Nephron progenitor cell (in vitro differentiated cells): ENCODE measurements at places on chromosomes 3 and 15.

- no peak for DNase-seq
Observed at GRCh38 chr3:16671690-16672089, 66.5 kb upstream of the DAZL start.

DNA sequence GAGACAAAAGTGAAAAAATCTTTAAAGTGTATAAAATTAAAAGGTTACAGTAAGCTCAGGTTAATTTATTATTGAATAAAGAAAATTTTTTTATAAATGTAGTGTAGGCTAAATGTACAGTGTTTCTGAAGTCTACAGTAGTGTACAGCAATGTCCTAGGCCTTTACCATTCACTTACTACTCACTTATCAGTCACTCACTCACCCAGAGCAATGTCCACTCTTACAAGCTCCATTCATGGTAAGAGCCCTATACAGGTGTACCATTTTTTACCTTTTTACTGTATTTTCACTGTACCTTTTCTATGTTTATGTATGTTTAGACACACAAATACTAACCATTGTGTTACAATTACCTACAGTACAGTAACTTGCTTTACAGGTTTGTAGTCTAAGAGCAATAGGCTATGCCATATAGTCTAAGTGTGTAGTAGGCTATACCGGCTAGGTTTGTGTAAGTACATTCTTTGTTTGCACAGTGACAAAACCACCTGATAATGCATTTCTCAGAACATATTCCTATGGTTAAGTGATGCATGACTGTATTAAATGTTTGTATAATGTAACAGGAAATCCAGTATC is 38.1 kb upstream of the NECTIN3 start:
- DNase-seq, result no peak

GRCh38 chr3:71039332-71039731 is 544.2 kb downstream of the FOXP1 start:
- no peak for DNase-seq

DNA sequence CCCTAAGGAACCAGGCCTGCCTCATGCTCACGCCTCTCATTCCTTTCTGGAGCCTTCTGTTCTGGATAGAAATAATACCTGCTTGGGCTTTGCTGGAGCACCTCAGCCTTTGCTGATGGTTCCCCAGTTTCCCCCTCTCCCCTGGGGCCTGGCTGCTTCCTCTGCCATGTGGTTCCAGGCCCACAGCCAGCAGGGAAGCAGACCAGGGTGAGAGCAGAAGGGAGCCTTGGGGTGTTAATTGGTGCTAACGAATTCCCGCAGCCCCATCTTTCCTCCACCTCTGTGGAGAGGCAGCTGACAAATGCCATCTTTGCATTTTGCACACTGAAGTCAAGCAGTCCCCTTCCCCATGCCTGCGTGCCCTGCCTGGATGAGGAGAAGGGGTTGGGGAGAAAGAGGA is 13.1 kb upstream of the CORO2B start:
- no peak for DNase-seq

DNA sequence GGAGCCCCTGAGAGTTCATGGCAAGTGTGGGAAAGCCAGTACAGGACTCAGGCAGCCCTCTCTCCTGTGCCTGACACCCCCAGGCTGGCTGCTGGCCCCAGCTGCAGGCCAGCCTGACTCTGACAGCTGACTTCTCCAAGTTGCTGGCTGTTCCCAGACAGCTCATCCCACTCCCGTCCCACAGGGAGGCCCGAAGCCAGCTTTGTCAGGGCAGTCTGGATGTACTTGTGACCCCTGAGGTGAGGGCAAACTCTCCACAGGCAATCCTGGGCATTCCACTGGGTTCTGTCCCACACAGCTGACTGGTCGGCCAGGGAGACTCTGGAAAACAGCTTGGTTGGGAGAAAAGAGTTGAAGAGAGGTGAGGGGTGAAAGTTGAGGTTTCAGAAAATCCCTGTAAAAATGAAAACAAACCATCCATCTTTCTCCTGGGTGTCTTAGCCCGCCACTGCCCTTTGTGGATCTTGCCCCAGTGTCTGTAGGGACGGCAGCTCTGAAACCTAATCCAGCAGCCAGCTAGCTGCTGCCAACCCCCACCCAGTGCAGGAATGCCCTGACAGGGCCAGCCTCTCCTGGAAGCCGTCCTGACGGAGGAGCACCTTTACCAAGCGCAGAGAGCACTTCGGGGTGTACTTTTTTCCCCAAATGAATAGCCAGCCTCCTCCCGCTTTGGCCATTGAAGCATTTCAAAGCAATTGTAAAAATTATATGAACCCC is 87.9 kb downstream of the DNAJB8 start:
- DNase-seq, result peak; percentile 46

GRCh38 chr3:49841806-49842205 is 14.6 kb downstream of the TRAIP start:
- no peak for DNase-seq

DNA sequence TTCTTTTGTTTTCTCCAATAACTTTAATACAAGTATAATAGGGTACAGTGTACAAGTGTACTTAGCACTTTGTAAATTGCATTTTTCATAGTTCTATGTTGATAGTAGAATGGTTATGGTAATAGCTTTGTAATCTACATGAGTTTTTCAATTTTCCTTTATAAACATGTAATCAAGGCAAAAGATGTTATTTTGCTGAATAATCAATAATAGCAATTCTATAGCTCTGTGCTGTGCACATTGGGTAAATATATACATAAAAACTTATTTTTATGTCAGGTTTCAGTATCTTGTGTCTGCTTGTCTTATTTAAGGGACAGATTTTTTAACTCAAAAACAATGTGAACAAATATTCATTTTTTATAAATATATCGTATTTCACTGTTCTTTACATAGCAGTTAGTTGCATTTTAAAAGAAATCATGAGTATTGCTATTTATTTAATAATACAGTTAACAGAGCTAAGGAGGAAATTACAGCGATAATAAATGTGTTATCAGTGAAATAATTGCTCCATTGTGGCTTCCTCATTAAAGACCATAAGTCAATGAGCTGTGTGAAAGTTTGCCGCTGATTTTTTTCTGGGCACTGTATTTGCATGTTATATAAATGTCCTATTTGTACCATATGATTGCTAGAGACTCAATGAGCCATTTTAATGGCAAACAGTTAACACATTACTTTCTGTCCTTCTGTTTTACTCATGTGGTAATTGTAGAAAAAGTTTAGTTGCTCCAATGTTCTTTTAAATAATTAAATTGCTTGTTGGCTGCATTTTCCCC is 214.6 kb upstream of the STAC start:
- DNase-seq, result no peak

GRCh38 chr15:88388686-88389085 is 78.5 kb downstream of the MRPL46 start:
- no peak for DNase-seq

GRCh38 chr3:38836561-38836960 is 20.5 kb upstream of the SCN10A start:
- no peak for DNase-seq

DNA sequence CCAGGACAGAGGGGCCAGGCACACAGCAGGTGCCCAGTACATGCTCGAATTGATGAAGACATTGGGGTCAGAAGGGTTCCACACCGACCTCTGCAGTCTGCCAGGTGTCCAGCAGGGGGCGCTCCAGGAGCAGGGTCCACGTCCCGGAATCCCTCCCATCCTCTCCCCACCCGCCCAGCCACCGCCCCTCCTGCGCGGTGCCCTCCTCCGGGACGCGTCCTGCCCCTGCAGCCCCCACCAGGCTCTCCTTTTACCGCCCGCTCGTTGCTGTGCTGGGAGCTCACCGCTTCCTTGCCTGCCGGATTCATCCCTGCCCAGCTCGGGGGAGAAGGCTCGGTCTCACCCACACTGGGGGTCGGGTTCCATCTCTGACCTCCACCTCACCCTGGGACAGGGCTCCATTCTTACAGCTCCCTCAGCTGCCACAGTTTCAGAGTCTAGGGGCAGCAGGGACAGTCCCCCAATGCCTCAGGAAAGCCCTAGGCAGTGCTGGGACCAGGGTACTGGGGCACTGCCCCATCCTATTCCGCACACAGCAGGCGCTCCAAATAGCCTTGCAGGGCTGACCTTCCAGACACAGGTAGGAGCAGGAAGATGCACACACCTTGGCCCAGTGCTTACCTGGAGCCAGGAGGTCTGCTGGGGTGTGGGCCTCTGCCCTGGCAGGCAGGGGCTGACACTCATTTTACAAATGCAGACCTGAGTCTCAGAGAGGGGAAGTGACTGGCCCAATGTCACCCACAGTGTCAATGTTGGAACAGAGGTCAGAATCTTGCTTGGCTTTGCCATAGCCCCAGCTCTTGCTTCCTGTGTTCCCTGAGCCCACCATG is 31.0 kb downstream of the GRIP2 start:
- DNase-seq, result peak; percentile 96

DNA sequence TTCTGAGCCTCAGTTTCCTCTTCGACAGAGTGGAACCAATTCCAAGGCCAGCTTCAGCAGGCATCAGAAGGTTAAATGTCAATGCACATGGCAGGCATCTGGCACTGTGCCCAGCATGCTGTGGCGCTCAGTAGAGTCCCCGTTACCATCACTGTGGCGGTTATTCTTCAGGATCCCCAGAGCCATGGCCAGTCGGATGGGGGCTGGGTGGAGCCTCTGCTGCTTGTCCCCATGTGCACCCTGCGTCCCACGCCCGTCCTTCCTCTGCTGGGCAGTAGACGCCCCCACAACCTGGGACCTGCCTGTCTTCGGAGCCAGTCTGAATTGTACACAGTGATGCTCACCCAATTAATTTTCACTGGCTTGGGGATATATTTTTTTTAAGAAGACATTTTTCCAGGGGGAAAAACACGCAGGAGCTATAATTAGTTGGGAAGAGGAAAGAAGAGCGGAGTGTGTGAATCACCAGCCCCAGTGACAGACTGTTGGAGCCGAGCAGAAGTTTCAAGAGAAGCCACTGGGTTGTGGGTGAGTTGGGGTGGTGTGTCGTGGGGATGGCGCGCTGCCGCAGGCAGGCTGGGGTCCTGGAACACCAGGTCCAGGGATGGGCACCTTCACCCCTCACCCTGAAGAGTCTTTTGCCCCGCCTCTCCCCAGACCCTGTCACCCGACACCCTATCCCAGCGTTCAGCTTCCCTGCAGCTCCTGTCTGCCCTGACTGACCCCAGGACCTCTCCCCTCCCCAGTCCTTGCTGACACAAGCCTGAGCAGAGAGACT is 26.8 kb upstream of the RPL29 start:
- peak; percentile 70 for DNase-seq

- DNase-seq, result no peak
Observed at GRCh38 chr15:90211440-90212143, 10.5 kb downstream of the SEMA4B start.

- DNase-seq, result no peak
Observed at GRCh38 chr3:63470745-63471144, 181.7 kb upstream of the SNTN start.

DNA sequence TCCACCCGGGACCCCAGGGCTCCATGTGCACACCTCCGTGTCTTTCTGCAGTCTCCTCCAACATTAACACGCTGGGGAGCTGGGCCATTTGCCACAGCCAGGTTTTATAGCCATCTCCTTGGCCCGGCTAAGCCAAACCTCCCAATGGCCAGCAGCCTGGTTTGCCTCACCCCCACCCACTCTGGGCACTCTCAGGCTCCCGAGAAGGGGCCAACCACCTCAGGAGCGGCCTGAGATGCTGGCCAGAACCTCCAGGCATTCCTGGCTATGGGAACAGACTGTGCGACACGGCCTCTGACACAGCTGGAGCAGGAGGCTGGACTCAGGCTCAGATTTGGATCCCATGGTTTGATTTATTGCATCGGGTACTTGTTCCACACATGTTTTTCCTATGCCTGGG is 289.7 kb downstream of the RPLP1 start:
- peak; percentile 19 for DNase-seq

DNA sequence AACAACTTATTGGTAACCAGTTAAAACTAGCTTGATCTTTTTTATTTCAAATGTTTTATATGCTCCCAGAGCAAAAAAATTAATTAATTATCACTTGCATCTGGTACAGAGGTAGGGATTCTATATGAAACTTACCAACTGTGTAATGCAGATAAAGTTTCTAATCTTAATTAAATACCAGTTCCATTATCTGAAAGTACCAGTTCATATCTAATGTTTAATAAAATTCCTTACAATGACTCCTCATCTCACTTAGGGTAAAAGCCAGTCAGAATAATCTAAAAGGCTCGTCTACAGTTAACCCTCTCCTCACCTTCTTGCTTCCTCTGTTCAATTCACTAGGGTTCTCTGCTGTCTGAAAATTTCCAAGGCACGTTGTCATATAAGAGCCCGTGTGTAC is 384.8 kb downstream of the RBMS3 start:
- DNase-seq, result no peak

- DNase-seq, result peak; percentile 35
Observed at GRCh38 chr15:67915461-67916374, 75.9 kb upstream of the RNU6-1 start.

DNA sequence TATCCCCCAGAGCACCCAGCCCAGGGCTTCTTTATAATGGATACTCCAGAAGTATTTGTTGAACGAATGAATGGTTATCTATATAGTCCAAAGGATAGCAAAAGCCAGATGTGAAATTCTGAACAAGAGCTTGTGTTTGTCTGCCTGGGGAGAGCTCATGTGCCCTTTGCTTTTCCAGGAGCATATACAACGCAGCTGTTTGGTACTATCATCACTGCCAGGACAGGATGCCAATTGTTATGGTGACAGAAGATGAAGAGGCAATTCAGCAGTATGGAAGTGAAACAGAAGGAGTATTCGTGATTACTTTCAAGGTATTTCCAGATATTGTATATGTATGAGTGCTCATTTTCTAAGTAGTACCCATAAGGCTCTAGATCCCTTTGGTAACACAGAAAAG is 15.2 kb downstream of the DIS3L start:
- no peak for DNase-seq

GRCh38 chr3:115071166-115071565 is 75.9 kb downstream of the ZBTB20 start:
- no peak for DNase-seq

- DNase-seq, result no peak
Observed at GRCh38 chr3:123635217-123635616, 50.4 kb upstream of the HACD2 start.

- DNase-seq, result no peak
Observed at GRCh38 chr15:42286445-42287029, 13.3 kb upstream of the TMEM87A start.

GRCh38 chr3:38500688-38501417 is 4.7 kb downstream of the EXOG start:
- no peak for DNase-seq

DNA sequence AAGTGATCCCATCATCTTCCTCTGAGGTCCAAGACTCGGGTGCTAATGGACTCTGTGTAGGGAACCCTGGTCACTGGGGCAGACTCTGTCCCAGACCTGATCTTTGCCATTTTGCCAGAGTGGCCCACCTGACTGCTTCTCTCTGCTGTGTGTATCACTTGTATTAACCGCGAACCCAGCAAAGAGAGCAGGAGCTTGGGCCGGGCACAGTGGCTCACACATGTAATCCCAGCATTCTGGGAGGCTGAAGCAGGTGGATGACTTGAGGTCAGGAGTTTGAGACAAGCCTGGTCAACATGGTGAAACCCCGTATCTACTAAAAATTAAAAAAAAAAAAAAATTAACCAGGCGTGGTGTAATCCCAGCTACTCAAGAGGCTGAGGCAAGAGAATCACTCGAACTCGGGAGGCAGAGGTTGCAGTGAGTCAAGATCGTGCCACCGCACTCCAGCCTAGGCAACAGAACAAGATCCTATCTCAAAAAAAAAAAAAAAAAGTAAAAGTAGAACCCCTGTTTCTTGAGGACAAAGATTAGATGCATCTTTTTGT is 32.9 kb upstream of the CYP11A1 start:
- DNase-seq, result no peak

GRCh38 chr3:151526757-151527156 is 65.9 kb upstream of the IGSF10 start:
- no peak for DNase-seq

- no peak for DNase-seq
Observed at GRCh38 chr3:134103470-134103869, 73.7 kb upstream of the SLCO2A1 start.
